ENCODE measurements at places on chromosomes 5 and 9. TPM values are rescaled to one million over a fixed set of nuclear protein-coding genes. Genes with fewer than 3 reads are reported as not detected.

Gene SHISAL2B
- not detected for total RNA-seq

DNA sequence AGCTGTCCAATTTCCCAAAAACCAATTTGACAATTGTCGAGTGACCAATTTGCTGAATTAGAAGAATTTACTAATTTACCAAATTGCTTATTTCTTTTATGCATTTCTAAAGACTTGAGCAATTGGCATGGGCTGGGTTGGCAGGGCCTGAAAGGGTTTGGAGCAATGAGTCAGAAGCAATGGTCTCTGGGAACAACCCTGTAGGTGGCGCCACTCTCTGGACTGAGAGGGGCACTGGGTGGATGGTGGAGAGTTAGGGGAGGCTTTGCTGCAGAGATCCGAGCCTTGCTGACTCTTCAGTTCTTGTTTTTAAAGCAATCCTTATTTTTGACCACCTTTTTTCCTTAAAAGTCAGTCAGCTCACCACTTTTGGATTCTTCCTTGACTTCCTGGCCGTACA is 71.5 kb upstream of the RPS23 start:
- DNase-seq = no peak

Gene FYB1
- total RNA-seq = 14.9 TPM

DNA sequence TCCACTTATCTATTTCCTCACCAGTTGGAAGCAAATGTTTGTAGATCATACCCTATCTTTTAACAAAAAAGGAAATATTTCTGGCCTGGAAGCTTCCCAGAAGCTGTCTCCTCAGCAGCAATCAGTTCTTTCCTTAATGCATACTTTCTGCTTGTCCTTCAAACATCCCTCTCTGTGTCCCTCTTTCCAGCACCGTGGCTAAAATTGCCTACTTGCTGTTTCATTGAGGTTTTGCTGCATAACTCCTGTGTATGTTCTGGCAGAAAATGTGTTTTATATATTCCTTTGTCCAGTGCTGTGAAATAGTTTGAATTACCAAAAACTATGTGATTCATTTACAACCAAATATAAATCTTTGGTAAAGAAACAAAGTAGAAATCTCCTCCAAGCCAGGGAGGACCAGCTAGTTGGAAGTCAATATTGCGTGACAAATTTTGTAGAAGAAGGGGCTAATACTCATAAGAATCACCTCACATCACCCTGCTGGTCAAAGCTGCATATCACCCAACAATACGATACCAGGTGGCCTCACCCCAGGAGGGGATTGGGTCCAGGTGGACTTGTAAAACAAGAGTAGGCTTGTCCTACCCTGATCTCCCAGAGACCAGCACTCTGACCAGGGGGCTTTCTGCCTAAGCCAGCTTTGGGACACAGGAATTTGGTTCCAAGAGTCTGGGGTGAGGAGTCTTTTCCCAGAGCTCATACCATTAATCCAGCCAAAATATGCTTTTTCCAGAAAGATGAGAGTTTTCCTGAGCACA is 198.4 kb upstream of the SNX2 start:
- peak; percentile 52 for DNase-seq

DNA sequence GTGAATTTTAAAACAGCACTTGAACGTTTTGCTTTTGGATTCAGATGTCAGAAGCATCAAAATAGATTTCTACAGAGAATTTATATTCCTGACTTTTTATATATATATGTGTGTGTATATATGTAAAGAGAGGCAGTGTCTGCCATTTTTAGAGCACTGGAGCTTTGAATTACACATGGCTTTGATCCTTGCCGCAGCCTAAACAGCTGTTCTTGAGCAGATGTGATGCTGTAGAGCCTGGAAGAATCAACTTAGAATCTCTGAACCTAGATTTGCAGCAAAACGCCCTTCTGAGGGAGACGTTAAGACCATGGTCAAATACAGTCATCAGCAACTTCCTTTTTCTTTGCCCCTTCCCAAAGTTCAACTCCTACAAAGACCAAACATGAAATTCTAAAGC is 21.7 kb upstream of the C5orf47 start:
- peak; percentile 83 for DNase-seq

Gene CHSY3
- total RNA-seq = 105 TPM

DNA sequence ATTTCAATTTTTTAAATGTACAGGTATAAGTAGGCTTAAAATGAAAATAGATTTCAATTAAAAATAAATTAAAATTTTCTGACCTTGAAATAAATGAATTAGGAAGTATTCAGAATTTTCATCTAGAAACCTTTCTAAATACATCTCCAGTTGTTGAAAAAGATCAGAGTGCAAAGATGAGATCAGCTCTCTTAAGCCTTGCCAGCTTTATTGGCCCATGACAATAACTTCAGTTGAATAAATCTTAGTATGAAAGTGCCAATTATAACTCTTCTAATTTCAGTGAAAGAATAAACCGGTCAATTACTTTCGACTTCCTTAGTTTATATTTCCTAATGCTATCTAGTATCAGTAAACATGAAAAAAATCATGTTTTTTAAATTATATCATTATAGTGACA is 117.4 kb downstream of the FBXL17 start:
- DNase-seq = no peak

Gene PIP5KL1
- total RNA-seq = 1.4 TPM

- no peak for DNase-seq
Observed at GRCh38 chr5:68116868-68117411, 98.6 kb upstream of the PIK3R1 start.

Gene BTNL8
- total RNA-seq = not detected

- no peak for DNase-seq
Observed at GRCh38 chr5:136005476-136005875, 23.3 kb upstream of the TGFBI start.

GRCh38 chr5:123151227-123151909 is 62.3 kb downstream of the PRDM6 start:
- no peak for DNase-seq

- DNase-seq = peak; percentile 83
Observed at GRCh38 chr9:37466037-37466709, 923 bp upstream of the ZBTB5 start.

DNA sequence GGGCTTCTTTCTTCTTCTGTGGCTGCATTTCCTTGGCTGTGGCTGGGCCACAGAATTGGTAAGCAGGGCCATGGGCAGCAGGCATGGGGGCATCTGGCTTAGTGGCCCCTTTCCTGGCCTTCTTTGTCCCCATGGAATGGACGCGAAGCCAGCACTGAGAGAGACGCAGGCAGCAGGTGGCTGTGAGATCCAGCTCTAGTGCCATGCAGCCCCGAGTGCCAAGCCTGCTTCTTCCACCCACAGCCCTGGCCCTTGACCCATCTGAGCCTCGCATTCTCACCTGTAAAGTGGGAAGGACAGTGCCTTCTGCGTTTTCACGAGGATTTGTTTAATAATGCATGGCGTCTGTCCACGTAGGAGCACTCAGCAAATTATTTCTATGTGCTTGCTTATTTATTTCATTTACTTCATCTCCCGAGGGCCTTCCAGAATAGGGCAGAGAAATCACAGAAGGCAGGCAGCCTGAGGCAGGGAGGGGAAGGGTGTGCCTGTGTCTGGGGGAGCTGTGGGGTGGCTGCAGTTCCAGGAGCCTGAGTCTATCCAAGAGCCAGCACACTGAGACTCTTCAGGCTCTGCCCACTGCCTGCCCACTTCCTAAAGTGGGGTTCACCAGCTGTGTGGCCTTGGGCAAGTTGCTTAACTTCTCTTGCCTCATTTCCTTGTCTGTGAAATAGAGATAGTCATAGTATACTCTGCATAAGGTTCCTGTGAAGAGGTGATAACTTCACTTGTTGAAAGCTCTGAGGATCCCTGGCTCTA is 55.2 kb downstream of the NTNG2 start:
- no peak for DNase-seq

Gene F2R
- 13.5 TPM for total RNA-seq

GRCh38 chr5:80782626-80783025 is 127.8 kb upstream of the DHFR start:
- DNase-seq = no peak

Gene ZFP2
- 8.7 TPM for total RNA-seq
